ENCODE measurements at places on chromosomes 2 and 18. TPM values are rescaled to one million over a fixed set of nuclear protein-coding genes. Genes with fewer than 3 reads are reported as not detected.

DNA sequence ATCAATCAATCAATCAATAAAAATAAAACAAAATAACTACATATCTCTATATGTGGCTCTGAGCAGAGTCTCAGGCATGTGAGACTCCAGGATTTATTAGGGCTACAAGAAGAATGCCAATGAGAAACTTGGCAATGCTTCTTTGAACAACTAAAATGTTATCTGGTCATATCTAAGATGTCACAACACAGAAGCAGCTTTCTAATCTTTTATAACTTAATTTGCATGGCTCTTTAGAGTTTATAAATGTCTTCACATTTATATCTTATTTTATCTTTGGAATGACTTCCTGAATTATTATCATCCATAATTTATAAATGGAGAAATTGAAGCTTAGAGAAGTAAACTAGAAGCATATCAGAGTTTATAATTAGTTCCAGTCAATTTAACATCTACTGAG is 14.9 kb upstream of the MAP4K3 start:
- no peak for DNase-seq

Gene UGT1A4
- total RNA-seq = not detected

- no peak for DNase-seq
Observed at GRCh38 chr2:124704071-124704925, 679.2 kb downstream of the CNTNAP5 start.

Gene EPHA4
- total RNA-seq = 6.6 TPM

Gene ACMSD
- not detected for total RNA-seq

DNA sequence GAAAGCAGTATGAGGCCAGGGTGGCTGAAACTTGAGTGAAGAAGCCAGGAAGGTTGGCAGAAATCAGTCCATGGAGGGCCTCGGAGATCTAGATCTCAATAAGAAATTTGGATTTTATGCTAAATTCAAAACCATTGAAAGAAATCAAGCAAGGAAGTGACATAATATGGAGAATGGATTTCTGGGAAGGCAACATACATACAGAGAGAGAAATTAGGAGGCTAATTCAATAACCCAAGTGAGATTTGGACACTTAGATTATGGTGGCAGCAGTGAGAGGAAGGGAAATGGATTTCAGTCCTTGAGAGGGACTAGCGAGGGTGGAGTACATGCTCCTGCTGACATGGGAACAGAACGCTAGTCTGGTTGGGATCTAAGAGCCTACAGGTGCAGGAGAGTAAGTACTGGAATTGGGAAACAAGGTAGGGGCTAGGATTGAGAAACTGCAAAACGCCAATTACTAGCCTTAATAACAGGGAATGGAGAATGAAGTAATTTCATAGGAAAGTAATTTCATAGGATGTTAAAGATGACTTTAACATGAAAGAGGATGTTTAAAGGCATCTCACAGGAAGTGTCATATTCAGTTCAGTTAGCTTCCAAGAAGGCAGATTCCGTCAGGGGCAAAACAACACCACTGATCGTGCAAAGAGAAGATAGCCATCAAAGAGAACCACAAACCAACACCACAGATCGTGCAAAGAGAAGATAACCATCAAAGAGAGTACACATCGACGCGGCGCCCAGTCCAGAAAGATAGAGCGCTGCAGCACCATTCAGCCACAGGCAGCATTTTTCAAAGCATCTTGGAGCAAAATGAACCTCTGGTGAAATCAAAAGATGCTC is 27.2 kb downstream of the CDKL4 start:
- DNase-seq = no peak

GRCh38 chr18:52850031-52850560 is 510.1 kb downstream of the DCC start:
- DNase-seq = no peak
